Stimulated activated CD4-positive, alpha-beta T cell treated with anti-CD3 and anti-CD28 coated beads, Interleukin-15, amount 100 ng/mL, for 1 hour (primary cell): ENCODE measurements at places on chromosomes 7 and 10.

DNA sequence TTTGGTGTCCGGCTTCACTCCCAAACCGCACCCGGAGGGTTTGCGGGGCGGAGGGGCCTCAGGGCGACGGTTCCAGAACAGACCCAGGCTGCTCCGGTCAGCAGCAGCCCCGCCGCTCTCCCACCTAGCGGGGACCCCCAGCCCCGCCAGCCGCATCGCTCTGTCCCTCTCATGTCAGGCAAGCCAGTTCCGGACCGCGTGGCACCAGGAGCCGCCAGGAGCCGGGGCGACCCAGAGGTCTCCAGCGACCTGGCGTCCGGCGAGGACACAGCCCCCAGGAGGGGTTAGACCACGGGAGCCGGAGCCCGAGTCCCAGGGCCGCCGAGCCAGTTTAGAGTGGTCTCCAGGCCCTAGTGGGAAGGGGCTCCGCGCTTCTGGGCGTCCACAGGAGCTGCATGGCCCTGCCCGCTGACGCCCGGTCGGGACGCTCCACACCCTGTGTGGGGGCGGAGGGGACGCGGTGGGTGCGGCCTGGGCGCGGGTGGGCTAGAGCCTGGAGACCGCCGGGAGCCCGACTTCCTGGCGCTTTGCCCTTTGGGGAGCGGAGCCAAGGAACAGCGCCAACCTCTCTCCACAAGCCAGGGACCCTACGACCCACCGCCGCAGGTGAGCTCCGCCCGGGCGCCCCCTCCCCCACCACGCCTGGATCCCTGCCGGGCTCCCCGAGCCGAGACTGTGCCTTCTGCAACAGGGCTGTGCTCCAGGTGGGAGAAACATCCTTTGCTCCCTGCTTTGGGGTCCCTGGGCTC lies 43.4 kb downstream of the ZNF117 start:
- no peak for DNase-seq

GRCh38 chr7:22326181-22326580 lies 30.8 kb downstream of the RAPGEF5 start:
- DNase-seq, result no peak

DNA sequence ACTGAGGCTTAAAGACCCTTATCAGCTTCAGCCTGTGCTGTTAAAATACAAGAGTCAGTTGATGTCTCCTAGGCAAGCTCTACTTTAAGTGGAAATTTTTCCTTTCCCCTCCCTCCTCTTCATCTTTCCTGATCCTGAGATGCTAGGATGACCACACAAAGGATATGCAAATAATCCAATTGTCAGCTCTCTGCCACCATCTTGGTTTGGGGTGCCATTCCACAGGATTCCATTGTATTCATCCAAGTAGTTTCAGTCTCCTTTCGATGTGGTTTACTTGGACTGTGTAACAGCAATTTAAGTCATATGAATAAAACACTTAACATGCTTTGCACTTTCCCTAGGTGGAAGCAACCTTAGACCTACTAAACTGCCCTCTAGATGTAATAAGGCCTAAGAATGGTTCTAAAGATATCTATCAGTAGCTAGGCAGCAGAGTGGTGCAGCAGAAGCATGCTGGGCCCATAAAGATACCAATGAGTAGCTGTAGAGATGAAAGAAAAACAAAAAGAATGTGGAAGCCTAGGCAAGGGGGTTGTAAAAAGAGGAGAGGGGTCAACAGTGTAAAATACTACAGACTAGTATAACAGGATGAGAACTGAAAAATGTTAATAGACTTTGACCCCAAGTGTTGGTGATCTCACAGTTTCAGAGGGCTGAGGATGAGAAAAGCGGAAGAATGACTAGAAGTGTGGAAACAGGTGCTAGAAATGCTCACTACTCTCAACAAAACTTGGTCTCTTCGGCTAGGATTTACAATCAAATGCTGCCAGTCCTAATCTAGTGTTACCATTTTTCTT lies 2.4 kb upstream of the CFAP69 start:
- no peak for DNase-seq

GRCh38 chr10:80172896-80173295 lies 32.4 kb downstream of the ANXA11 start:
- DNase-seq, result no peak

- peak; percentile 33 for DNase-seq
Observed at GRCh38 chr7:74269757-74270277, 15.6 kb upstream of the RFC2 start.

DNA sequence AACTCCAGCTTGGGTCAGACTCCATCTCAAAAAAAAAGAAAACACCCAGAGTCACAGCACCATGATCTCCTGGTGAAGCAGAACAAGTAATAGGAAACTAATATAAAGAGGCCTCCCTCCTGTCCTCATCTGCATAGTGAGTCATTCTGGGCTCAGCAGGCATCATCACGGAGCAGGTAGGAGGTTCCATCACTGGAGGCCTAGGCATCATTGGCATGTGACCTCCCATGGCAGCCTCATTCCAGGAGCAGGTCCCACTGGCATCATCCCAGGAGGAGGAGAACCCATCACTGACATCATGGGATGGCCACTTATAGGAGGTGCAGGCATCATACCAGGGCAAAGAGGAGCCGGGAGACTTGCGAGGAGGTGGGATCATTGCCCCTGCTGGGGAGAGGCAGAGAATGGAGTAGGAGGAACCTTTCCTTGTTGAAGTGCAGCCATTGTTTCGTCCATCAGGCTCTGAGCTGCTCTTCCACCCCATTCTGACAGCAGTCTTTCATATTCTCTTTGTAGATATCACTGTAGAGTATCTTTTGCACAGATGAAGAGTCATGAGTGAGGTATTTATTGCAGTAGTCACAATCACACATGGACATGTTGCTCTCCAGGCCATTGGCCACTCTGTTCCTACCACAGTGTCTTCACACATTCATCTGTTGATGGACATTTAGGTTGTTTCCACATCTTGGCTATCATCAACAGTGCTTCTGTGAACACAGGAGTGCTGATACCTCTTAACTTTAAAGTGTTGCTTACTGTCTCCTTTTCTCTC lies 73.8 kb downstream of the OSBPL3 start:
- no peak for DNase-seq

DNA sequence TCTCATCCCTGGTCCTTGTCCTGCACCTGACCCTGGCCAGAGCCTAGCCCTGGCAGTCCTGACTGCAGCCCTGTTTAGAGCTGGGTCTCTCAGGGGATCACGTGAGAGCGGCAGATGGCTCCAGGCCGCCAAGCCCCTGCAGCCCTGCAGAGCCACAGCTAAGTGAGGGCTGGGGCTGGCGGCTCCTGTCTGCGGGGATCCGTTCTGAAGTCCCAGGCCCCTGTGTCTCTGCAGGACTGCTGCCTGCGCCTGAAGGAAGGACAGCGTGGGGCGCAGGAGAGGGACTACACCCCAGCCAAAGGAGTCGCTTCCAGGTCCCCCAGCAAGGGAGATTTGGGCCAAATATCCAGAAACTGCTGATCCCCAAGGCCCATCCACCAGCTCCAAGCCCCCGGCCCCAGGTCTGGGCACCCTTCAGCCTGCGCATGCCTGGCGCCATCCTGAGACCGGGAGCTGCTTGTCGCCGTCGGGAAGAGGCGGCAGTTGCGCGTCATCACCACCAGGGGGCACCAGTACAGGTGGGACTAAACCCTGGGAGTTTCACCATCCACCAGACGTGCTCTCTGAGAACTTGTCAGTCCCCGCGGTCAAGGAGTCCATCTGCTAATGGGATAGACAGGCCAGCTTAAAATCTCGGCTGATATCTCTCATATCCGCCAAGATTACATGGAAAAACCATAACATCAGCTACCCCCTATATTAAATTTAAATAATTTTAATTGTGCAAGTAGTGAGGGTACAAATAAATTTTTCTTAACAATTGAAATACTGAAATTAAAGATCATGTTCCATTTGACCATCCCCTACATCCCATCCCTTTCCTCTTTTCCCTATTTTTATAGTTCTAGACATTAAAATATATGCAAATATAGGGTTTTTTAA lies 25.1 kb upstream of the GHRHR start:
- peak; percentile 47 for DNase-seq

DNA sequence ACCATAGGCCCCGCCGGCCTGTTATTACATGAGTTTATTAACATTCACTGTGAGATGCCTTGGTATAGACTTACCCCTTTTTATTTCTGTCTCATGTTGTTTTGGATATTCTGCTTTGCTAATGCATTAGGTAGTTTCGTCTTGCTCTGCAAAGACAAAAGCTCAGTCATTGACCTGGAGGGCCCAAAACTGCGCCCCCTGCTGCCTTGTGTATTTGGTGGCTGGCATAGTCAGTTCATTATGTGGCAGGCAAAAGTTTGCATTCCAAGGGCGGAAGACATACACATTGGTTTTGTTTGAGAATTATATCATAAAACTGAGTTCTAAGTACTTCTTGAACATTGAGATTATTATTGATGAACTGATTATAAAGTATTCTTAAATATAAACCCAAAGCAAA lies 372.5 kb downstream of the SDK1 start:
- DNase-seq, result peak; percentile 20

GRCh38 chr7:132073920-132074589 lies 502.2 kb downstream of the PLXNA4 start:
- DNase-seq, result no peak

- no peak for DNase-seq
Observed at GRCh38 chr10:125163803-125164202, 3.4 kb upstream of the CTBP2 start.

DNA sequence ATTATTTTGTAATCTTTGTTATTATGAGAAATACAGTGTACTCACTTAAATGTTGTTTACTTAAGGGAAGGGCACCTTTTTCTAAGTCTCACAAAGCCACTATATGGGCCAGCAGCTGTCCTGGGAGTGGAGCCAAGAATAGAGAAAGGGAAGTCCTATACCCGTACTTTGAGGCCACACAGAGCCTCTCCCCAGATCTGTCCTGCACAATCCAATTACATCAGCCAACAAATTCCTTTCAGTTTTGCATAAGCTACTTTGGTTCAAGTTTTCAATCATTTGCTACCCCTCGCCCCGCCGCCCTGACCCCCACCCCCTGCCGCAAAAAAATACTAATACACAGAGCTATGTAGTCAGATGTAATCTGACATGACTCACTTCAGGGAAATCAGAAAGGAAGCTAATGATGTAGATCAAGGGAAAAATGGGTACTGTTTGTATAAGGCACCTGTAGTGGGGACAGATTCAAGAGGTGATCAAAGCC lies 297.4 kb upstream of the NEBL start:
- DNase-seq, result no peak

- DNase-seq, result no peak
Observed at GRCh38 chr10:98170249-98171117, 36.0 kb downstream of the R3HCC1L start.

- no peak for DNase-seq
Observed at GRCh38 chr7:4190010-4190981, 491.8 kb upstream of the FOXK1 start.

- DNase-seq, result no peak
Observed at GRCh38 chr7:24866004-24866615, 108.8 kb upstream of the GSDME start.

- peak; percentile 30 for DNase-seq
Observed at GRCh38 chr7:28062197-28062991, 118.2 kb downstream of the JAZF1 start.

- no peak for DNase-seq
Observed at GRCh38 chr7:42385912-42386311, 148.9 kb upstream of the GLI3 start.

- no peak for DNase-seq
Observed at GRCh38 chr7:3807824-3808223, 506.8 kb downstream of the SDK1 start.
